ENCODE measurements at places on chromosomes 7 and 10. TPM values are rescaled to one million over a fixed set of nuclear protein-coding genes. Genes with fewer than 3 reads are reported as not detected.

DNA sequence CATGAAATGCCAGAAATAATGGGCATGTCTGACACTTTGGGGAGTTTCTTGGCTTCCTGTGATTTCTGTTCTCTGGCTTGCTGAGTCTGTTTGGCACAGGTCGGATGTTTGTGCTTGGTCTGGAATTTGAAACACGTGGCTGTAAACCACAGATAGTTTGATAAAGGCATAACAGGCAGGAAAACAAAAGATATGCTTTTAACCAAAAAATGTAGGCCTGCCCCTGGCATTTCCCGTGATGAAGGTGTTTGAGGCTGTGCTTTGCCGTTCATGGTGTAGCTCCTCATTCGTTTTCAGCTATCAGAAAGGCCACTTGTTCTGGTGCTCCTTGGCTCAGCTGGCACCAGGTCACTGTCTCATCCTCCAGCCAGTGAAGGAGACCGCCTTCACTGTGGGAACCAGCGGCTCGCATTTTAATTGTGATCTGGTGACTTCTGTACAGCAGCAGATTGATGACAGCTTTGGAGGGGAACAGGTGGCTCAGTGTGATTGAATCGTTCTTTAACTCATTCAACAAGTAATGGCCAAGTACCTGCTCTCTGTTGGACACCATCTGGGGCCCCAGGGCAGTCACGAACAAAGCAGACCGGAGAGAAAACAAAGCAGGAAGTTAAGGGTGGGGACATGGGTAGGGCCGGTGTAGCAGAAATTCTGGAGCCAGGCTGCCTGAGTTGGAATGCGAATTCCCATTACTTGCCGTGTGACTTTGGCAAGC lies 111.5 kb downstream of the CCNY start:
- DNase-seq, result peak; percentile 33

- no peak for DNase-seq
These were observed 29.7 kb downstream of the OGDH start for GRCh38 chr7:44636041-44636584.

DNA sequence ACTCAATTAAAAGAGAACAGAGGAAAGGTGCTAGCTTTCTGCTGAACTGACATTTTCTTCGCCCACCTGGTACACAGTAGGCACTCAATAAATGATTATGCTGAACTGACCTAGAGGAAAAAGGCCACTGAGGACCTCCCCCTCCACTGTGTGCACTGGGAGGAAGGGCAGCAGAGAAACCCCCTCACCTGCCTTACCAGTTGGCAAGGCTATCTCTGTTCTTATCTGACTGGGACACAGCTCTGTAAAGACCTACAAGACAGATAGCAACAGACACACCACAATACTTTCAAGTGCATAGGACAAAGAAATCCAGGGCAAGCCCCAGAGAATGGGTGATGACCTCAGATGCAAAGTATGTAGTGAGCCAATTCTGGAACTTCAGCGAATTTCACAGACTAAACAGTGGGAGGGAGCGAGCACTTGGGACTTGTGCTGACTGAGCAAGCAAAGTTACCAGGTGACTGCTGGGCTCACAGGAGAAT lies 30.4 kb downstream of the PDLIM1 start:
- DNase-seq, result no peak

GRCh38 chr10:121449482-121449924 lies 148.7 kb downstream of the FGFR2 start:
- DNase-seq, result no peak

The TMEM196 gene
- total RNA-seq, result not detected

- DNase-seq, result no peak
These were observed 414.8 kb downstream of the PHTF2 start for GRCh38 chr7:78213402-78213801.

DNA sequence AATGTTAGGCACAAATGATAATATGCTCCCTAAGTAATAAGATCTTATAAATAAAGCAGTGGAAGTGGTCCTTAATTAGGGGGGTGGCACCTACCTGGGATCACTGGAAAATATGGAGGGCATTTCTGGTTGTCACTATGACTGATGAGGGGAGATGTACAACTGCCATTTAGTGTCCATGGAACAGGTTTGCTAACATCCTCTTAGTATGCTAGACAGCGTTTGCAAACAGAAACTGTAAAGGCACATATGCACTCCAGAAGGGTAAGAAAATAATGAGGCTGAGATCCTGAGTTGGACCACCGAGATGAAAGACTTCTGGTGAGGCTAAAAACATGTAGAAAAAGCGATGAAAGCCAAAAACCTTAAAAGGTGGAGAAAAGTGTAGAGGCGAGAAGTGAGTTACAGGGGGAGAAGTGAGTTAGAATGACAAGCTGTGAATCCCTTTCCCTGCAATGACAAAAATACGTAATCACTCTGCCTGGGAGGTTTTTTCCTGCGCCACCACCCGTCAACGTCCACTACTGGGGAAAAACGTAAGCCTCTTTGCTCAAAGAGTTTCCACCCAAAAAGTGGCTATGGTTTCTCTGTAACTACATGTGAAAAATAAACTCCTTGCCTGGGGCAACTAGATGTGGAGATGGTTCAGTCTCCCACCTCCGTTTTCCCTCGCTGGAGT lies 767 bp downstream of the KRIT1 start:
- DNase-seq, result no peak

GRCh38 chr10:86368046-86368445 lies 1.5 kb upstream of the GRID1 start:
- DNase-seq, result no peak

The FAM25A gene
- not detected for total RNA-seq

GRCh38 chr10:74813381-74814259 lies 12.8 kb upstream of the KAT6B start:
- no peak for DNase-seq

- DNase-seq, result no peak
These were observed 3.0 kb downstream of the NOD1 start for GRCh38 chr7:30475580-30475979.

The PTER gene
- 12.8 TPM for total RNA-seq

DNA sequence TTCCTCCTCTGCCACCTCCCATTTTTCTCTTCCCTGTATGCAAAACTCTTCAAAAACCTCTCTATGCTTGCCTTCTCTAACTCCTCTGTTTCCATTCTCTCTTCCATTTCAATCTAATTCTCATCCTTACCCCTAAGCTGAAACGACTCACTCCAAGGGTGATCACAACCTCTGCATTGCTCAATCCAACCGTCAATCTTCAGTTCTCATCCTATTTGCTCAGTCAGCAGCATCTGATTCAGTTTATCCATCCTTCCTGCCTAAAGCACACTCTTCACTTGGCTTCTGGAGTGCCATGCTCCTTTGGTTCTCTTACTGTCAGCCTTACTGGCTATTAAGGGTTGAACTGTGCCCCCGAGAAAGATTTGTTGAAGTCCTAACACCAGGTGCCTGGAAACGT lies 163.5 kb upstream of the NEBL start:
- no peak for DNase-seq

The MEOX2 gene
- not detected for total RNA-seq

DNA sequence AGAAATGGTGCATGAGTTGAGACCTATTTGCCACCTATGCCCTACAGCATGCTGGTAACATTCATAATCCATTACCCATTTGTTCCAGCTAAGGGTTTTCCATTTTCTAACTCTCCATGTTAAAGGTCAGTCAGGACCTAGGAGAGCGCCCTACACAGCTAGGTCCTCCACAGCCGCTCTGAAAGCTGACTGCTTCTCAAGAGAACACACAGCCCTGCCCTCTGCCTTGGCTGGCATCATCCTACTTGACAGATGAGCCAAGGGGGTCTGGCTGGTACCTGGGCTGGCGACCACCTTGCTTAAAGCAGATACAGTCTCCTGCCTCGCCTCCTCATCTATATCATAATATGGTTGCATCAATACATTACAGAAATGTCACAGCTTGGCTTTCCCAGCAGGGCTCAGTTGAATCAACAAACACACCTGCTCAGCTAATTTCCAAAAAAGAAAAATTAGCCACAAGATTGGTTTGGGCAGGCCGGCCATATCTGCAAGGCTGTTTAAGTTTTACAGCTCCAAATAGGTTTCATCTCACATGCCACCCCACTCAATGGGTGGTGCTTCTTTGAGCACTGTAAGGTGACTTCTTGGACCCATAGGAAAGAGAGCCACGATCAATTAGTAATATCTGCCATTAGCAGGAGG lies 17.3 kb downstream of the TLL2 start:
- no peak for DNase-seq

GRCh38 chr10:121900443-121901174 lies 27.2 kb downstream of the ATE1 start:
- peak; percentile 32 for DNase-seq

- DNase-seq, result peak; percentile 17
These were observed 25.6 kb upstream of the IL15RA start for GRCh38 chr10:6002809-6003510.

DNA sequence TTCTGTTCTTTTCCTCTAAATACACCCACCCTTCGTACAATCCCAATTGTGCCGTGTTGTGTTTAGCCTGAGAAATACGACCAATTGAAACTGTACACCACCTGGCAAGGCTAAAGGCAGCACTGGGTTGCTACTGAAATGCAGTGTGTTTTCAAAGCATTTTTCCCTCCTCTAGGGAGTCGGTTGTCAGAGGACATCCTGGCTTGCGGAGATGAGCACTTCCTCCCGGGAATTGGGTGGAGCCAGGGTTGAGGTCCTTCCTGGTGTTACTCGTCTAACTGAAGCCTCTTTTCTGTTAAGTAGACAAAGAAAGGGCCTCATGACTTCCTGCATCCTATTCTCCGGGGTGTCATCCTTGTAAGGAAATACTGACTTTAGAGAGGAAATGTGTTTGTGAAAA lies 133.5 kb downstream of the MTPAP start:
- DNase-seq, result no peak

GRCh38 chr7:3083350-3083749 lies 39.7 kb upstream of the CARD11 start:
- no peak for DNase-seq

The C10orf67 gene
- total RNA-seq, result not detected

GRCh38 chr10:31706464-31707092 lies 222.1 kb downstream of the ARHGAP12 start:
- DNase-seq, result no peak

GRCh38 chr10:92452313-92452712 lies 121.6 kb downstream of the IDE start:
- DNase-seq, result no peak

GRCh38 chr7:16668978-16669377 lies 23.0 kb downstream of the BZW2 start:
- no peak for DNase-seq

- no peak for DNase-seq
These were observed 502.4 kb downstream of the GRID1 start for GRCh38 chr10:85864173-85864549.

- DNase-seq, result no peak
These were observed 170.1 kb downstream of the DOCK4 start for GRCh38 chr7:112036071-112036470.

DNA sequence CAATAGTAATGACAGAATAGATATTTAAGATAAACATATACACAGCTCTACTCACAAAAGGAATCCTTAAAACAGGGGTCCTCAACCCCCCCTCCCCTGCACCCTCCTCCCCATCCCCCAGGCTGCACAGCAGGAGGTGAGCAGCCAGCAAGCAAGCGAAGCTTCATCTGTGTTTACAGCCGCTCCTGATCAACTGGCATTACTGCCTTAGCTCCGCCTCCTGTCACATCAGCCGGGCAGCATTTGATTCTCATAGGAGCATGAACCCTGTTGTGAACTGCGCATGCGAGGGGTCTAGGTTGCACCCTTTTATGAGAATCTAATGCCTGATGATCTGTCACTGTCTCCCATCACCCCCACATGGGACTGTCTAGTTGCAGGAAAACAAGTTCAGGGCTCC lies 65.5 kb downstream of the SMURF1 start:
- no peak for DNase-seq

DNA sequence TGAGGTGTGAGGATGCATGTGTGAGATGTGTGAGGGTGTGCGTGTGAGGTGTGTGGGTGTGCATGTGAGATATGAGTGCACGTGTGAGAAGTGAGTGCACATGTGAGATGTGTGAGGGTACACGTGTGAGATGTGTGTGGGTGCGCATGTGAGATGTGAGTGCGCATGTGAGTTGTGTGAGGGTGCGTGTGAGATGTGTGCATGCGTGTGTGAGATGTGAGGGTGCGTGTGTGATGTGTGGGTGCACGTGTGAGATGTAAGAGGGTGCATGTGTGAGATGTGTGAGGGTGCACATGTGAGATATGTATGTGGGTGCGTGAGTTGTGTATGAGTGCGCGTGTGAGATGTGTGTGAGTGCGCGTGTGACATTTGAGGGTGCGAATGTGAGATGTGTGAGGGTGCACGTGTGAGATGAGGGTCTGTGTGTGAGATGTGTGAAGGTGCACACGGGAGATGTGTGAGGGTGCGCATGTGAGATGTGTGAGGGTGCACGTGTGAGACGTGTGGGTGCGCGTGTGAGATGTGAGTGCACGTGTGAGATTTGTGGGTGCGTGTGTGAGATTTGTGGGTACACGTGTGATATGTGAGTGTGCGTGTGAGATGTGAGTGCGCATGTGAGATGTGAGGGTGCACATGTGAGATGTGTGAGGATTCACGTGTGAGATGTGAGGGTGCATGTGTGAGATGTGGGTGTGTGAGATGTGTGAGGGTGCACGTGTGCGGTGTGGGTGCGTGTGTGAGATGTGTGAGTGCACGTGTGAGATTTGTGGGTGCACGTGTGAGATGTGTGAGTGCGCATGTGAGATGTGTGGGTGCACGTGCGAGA lies 30.5 kb downstream of the PPIF start:
- no peak for DNase-seq

- no peak for DNase-seq
These were observed 33.6 kb downstream of the KIAA1217 start for GRCh38 chr10:24242562-24242961.

DNA sequence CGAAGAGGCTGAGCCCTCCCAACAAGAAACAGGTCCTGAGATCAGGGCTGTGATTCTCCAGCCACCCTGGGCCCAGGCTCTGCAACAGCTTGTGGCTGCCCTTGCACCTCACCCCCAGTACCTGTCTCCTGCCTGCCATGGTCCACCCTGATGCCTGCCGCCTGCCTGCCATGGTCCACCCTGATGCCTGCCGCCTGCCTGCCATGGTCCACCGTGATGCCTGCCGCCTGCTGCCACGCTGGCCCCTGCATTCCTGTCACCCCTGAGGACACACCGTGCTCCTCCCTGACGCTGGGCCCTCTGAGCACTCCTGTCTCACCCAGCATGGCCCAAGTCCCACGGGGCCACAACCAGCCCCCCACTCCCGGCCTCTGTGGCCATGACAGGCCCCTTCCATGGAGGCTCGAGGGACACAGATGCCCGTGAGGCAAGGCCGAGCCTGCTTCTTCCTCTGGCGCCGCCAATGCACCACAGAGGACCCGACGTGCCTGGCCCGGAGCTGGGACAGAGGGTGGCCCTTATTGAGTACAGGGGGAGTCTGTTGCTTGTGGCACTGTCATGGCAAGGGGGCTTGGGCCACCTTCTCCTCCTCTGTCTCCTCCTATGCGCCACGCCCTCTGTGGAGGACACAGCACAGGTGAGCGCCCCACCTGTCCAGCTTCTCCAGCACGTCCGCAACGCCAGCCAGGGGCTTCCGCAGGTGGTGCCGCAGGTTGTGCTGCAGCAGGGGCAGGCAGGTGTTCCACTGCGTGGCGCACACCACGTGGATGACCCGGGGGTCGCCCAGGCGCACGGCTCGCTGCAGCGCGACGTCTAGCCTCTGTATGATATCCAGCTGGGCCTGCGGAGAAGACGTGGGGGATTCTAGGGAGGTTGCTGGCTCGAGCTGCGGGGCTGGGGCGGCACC lies 18.1 kb downstream of the CFAP46 start:
- DNase-seq, result no peak
